ENCODE measurements at places on chromosomes 7 and 10. TPM values are rescaled to one million over a fixed set of nuclear protein-coding genes. Genes with fewer than 3 reads are reported as not detected.

DNA sequence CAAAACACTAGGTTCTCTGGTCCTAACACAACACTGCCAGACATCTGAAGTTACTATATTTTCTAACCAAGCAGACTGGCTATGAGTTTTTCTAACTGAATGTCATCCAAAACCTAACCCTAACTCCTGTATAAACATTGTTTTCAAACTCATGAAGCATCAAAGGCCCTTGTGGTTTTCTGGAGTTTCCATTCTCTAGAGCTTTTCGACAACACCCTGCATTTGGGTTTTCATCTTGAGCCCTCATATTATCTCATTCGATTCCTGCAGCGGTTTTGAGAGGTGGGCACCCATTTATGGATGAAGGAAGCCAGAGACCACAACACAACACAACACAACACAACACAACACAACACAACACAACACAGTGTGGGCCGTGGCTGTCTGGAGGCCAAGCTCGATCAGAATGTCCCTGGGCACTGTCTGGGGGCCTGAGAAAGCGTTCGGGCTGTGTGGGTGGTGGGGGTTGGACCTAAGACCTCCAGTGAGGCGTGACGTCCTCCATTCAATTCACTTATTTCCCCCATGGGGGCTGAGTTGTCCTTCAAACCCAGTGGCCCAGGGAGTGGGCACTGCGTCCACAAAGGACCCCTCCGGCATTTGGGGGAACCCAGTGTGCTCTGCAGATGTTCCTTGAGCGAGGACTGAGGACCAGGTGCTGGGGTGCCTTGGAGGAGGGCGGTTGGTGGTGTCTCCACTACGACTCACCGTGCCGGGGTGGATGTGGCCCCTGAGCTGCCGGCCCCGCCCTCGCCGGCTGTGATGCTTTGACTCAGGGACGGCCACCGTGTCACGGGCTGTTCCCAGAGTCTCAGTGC lies 490.4 kb downstream of the DNAJB6 start:
- H3K27me3 ChIP-seq, result no peaks in the 10 kb centered on the region
- no peaks in the 10 kb centered on the region for H3K4me1 ChIP-seq
- H3K36me3 ChIP-seq, result no peaks in the 10 kb centered on the region

The AKR1C1 gene
- 0.63 TPM for total RNA-seq

DNA sequence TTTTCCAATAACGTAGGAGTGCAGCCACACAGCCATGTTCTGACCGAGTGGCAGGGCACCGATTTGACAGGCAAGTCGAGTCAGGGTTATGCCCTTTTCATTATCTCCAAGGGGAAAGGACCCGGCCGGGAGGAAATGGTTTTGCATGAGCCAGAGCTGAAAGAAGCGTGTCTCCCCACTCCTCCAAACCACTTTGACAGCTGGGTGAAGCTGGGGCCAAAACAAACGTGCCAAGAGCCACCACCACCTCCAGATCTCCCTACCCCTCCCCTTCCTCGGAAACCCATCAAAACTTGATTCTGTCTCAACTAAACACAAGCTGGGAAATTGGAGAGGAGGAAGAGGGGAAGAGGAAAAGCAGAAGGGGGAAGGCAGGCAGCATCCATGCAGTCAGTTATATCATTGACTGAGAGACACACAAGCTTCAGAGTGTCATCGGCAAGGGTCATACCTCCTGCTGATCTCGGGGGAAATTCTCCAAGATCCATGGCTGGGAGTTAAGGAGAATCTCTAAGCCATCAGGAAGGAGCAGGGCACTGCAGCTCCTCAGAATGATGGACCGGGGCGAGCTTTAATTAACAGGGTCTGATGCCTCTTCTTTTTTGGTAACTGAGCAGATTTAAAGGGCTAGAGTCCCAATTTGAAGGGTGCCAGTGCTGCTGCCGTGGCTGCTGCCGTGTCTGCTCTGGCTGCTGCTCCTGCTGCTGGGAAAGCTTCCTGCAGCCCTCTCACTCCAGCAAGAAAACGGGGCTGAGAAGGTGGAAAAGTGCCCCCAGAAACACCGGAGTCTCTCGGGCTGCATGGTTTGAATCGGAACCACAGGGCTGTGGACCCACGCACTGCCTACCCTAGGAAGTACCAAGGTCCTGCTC lies 34.7 kb upstream of the CALN1 start:
- H3K27me3 ChIP-seq, result no peaks in the 10 kb centered on the region
- no peak overlapping the region for H3K4me3 ChIP-seq
- H3K27ac ChIP-seq, result no peak overlapping the region
- no peaks in the 10 kb centered on the region for H3K36me3 ChIP-seq

The MEIG1 gene
- total RNA-seq, result not detected

- peaks cover 27% of the 10 kb centered on the region for H3K4me1 ChIP-seq
- DNase-seq, result peak; percentile 76
- H3K36me3 ChIP-seq, result no peaks in the 10 kb centered on the region
- H3K4me3 ChIP-seq, result no peak overlapping the region
Measured at GRCh38 chr10:128103229-128103714, 23.0 kb downstream of the MKI67 start.

DNA sequence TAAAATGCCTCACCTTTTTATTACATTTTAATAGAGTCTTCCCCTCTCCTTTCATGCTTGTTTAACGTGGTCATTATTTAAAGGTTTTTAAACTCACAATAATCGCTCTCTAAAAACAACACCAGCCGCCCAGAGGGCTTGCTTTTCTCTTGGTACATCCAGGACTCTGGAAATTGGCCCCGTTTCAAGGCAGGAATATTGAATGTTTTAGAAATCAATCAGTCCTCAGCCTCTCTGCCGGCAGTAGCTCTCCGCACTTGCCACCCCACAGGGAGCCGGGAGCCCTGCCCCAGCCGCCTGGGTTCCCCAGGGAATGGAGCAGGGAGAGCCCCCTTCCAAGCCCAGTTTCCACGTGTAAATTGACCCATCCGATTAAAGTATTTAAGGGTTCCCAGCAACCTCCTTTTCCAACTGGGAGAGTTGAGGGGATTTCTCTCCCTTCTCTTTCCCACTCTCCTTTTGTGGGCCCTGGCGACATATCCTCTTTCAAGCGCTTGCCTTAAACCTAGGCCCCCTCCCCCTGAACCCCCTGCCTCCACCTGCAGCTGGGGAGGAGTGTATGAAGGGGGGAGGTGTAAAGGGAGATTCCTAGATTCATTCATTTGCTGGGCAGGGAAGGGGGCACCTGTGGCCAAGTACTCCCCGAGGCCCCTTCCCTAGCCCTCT lies 1.9 kb downstream of the FGF8 start:
- H3K27me3 ChIP-seq, result peaks cover 44% of the 10 kb centered on the region
- no peak for DNase-seq
- H3K36me3 ChIP-seq, result no peaks in the 10 kb centered on the region
- H3K27ac ChIP-seq, result no peak overlapping the region
- no peak overlapping the region for H3K4me3 ChIP-seq
- peaks cover 16% of the 10 kb centered on the region for H3K4me1 ChIP-seq

- H3K4me1 ChIP-seq, result no peaks in the 10 kb centered on the region
- H3K27me3 ChIP-seq, result no peaks in the 10 kb centered on the region
- DNase-seq, result no peak
- no peak overlapping the region for H3K4me3 ChIP-seq
- H3K27ac ChIP-seq, result no peak overlapping the region
Measured at GRCh38 chr10:78557433-78557925, 511.3 kb upstream of the ZMIZ1 start.

DNA sequence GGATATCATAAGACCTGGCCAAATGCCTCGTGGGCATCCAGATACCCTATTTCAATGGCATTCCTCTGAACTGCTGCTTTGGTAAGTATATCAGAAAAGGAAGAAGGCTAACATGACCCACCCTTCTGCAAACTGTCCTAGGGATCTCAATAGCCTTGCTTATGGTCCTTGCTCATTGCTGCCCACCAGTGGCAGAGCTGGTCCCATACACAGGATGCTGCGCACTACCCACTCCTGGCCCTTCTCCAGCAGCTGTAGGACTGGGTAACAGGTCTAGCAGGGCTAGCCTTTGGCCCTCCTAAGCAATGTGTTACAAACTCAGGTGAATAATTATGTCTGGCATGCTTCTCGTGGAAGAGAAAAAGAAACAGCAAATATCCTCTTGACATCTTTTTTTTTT lies 72.5 kb downstream of the C10orf90 start:
- no peak overlapping the region for H3K4me3 ChIP-seq
- H3K27ac ChIP-seq, result no peak overlapping the region
- DNase-seq, result no peak

GRCh38 chr7:119748991-119749390 lies 524.0 kb upstream of the KCND2 start:
- no peak overlapping the region for H3K4me3 ChIP-seq
- no peaks in the 10 kb centered on the region for H3K4me1 ChIP-seq
- no peak overlapping the region for H3K27ac ChIP-seq
- no peak for DNase-seq

The PRPS1L1 gene
- not detected for total RNA-seq

GRCh38 chr7:152899548-152900109 lies 140.1 kb downstream of the ACTR3B start:
- no peak overlapping the region for H3K4me3 ChIP-seq
- DNase-seq, result no peak

GRCh38 chr10:69323622-69324021 lies 45.3 kb downstream of the HK1 start:
- H3K36me3 ChIP-seq, result no peaks in the 10 kb centered on the region
- H3K4me1 ChIP-seq, result peaks cover 36% of the 10 kb centered on the region
- H3K4me3 ChIP-seq, result no peak overlapping the region
- DNase-seq, result no peak
- H3K27ac ChIP-seq, result no peak overlapping the region

- peaks cover 10% of the 10 kb centered on the region for H3K4me1 ChIP-seq
- H3K4me3 ChIP-seq, result no peak overlapping the region
- no peaks in the 10 kb centered on the region for H3K36me3 ChIP-seq
- DNase-seq, result no peak
- H3K27me3 ChIP-seq, result no peaks in the 10 kb centered on the region
- H3K27ac ChIP-seq, result no peak overlapping the region
Measured at GRCh38 chr10:69239816-69240434, 19.8 kb downstream of the HKDC1 start.

The AIFM2 gene
- 4.2 TPM for total RNA-seq
